ENCODE measurements at places on chromosomes 7 and 10. TPM values are rescaled to one million over a fixed set of nuclear protein-coding genes. Genes with fewer than 3 reads are reported as not detected.

GRCh38 chr10:83371696-83372490 is 767.4 kb upstream of the GHITM start:
- DNase-seq = no peak

DNA sequence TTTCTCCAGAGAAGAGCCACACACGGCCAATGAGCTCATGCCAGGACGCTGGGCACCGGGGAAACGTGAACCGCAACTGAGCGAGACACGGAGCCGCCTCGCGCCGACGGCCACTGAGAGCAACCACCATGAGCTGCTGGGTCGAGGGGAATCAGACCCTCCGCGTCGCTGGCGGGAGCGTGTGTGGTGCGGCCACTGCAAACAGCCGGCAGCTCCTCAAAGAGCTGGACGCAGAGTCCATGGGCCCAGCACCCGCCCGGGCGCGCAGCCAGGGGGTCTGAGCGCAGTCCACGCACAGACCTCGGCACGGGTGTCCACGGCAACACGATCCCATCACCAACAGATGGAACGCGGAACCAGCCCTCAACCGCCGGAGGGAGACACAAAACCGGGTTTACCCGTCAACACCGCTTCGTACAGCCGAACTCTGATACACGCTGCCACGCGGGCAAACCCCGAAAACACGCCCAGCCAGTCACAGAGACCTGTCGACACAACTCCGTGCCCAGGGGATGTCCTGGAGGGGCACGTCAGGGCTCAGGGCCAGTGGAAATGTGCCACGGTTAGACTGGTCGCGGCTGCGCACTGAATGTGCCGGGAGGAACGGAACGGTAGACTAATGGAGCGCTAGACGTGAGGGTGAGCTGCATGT is 147.1 kb downstream of the ELFN1 start:
- DNase-seq = peak; percentile 83

DNA sequence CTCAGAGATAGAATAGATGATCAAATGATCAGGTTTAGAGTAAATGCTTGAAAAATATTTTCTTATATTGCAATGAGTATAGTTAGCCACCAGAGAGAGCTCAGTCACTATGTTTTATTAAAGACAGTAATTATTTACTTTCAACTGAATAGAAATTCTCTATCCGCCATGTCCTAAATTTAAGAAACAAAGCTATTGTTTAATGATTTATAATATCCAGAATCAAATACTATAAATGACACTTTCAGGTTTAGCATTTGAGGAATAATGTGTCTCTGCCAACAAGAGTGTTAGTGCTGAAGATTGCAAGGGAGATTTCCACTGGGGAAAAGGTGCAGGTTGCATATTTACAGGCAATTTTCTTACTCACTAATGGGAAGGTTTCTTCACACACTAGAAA is 184.7 kb downstream of the DGKB start:
- no peak for DNase-seq

Gene LRRC61
- total RNA-seq = 16.5 TPM

GRCh38 chr7:149321978-149322541 is 60.1 kb downstream of the ZNF783 start:
- no peak for DNase-seq

Gene GPR15LG
- not detected for total RNA-seq

- no peak for DNase-seq
Observed at GRCh38 chr7:143252006-143252405, 11.2 kb upstream of the GSTK1 start.

Gene CTAGE4
- total RNA-seq = 2.5 TPM

Gene RP9
- total RNA-seq = 7.6 TPM

DNA sequence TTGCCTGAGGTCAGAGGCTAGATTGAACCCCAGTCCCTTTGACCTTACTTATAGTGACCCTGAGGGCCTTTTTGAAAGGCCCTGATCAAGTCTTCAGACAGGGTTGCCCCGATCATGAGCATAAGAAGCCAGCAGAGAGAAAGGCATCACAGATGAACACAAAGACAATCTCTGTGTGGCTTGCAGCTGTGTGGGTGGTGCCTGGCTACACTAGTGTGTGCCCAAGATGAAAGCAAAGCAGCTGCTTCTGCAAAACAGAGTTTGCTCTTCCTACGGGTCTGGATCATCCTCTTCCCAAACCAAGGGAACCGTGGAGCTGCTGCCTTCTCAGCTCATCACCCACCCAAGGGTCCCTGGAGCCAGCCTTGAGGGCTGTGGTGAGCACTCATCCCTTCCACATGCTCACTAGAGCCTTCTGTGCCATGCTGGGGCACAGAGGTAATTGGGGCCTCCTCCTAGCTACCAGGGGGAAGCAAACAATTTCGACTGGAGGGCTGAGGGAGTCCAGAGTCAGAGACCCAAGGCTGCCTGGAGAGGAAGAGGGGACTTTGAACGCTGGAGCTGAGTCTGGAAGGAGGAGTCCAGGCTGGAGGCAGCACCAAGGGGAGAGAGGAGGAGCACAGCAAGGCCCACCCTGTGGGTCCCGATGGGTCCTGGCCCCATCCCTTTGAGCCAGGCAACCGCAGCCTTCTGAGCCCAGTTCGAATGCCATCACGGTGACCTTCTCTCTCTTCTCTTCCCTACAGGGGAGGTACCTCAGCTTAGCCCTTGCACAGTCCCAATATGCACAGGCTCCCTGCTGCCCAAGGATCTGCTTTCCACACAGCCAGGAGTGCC is 42.3 kb downstream of the ANTXRL start:
- DNase-seq = no peak

- DNase-seq = no peak
Observed at GRCh38 chr10:124641282-124642087, 102.7 kb downstream of the FAM53B start.

- DNase-seq = peak; percentile 85
Observed at GRCh38 chr10:14262836-14263425, 67.8 kb downstream of the FRMD4A start.

Gene ARMC3
- total RNA-seq = 0.42 TPM

DNA sequence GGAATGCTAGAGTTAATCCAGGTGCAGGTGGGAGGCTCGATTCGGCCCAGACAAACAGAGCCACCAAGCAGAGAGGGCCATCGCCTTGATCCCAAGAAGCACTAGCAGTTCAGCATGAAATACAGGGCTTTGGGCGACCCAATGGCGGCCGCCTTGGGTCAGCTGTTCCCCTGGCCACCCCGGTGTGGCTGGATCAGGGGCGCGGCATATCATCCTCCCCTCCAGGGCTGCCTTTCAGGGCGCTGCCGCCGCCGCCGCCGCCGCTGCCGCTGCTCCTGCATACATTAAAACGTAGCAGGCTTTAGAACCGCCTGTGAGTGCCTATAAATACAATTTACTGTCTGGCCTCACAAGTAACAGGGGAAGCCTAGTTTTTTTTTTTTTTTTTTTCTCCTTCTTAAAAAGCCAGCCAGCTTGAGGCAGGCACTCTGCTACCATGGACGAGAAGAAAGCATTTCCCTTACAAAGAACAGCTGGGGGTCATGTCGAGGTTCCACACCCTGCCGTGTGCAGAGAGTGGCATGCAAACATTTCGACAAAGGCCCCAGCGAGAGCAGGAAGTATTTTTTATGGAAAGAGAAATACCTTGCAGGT is 57.7 kb upstream of the EFCAB10 start:
- no peak for DNase-seq

DNA sequence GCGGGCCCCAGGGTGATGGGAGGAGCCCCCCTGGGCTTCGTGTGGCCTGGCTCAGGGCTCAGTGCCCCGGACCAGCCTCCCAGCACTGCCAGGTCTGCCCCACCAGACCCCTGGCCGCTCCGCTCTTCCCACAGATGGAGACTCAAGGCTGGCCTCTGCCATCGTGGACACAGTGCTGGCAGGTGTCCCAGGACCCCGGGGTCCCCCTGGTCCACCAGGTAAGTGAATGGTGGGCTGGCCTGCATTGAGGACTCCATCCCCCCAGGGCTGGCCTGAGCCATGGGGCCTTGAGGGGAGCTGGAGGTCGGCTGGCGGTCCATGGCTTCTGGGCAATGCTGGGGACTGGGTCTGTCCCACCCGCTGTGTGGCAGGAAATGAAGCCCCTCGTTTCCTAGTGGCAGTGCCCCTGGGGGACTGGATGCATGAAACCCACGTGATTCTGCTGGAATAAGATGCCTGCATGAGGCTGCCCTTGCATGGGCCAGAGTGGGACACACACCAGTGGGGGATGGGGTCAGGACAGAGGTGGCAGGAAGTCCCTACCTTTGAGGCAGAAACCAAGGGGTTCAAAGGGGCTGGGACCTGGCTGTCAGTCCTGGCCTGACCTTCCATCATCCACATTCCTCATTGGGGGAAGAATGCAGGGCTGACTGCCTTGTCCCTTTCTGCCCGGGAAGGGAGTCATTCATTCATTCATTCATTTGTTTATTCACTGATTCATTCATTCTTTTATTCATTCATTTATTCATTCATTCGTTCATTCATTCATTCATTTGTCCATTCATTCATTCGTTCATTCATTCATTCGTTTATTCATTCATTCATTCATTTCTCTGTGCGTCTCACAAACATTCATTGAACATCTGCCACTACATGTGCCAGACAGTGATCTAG is 81.8 kb downstream of the MYL10 start:
- DNase-seq = no peak
